ENCODE measurements at places on chromosomes 7 and 10.

- no peak for DNase-seq
Measured at GRCh38 chr10:95245425-95246055, 45.3 kb downstream of the PDLIM1 start.

GRCh38 chr10:96306516-96306915, 2.3 kb downstream of the DNTT start:
- DNase-seq, result peak; percentile 71

DNA sequence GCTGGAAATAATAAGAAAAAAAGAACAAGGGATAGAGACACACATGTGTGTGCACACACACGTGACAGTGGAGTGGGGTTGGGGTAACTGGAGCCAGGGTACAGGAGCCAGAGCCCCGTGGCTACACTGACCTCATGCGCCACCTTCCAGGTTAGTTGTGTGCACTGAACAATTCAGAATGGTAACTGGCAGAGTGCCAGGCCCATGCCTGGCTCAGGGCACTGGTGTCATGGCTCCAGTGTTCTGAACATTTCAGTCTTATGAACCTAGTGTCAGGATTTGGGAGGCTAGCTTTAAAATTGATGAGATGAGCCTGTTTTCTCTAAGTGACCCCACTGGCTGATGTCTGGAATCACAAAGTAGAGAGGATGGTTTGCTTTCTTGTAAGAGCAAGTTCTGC, 269.6 kb downstream of the SORCS3 start:
- no peak for DNase-seq

DNA sequence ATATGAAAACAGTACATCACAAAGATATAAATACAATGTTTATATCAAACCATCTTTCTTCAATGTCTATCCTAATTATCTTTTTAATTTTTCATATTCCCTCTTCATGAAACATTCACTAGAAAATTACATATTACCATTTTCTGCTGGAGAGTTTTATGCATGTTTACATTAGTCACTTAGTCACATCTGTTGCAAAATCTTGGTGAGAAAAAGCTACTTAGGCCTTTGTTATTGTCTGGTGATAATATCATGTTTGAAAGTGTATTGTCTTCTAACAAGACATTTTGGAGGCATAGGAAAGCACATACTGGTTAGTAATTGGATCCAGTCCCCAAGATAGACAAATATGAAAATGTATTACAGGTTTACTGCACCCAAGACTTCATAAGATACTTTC, 163.6 kb downstream of the GNAI1 start:
- DNase-seq, result no peak

DNA sequence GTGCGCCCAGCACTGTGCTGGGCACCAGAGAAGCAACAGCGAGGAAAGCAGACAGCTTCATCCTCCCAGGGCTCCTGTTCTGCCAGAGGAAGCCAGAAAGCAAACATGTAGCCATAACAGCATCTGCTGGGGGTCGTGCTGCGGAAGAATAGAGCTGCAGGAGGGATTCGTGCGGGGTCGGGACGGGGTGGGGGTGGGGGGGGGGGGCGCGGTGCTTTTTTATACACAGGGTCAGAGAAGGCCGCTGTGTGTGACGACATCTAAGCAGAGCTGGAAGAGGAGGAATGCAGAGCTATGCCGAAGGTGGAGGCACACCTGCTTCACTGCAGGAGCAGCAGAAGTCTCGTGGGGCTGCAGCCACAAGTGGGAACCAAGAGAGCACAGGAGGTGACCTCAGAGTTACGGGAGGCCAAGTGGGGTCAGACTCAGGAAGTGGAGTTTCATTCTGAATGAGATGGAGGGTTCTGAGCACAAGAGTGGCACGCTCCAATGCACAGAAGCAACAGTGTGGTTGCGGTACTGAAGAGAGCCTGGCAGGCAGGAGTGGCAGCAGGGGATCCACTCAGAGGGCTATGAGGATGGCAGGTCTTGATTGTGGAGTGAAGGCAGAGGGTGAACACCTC, 11.1 kb downstream of the PKD1L1 start:
- DNase-seq, result no peak

DNA sequence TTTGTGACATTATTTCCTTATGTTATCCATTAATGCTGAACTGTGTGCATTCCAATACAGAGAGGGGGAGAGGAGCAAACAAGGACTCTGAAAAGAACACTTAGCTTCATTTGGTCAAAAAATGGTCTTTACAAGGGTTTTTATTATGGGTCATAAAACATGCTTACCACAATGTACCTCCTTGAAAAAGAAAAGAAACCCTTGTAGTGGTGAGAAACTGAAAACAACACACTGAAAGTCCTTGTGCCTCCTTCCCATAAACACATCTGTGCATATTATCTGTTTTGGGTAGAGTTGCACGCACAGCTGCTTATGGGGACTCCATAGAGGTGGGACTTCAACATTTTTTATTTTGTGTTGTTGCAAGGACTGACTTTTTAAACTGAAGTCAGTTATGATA, 98.7 kb downstream of the CDK6 start:
- DNase-seq, result no peak

- DNase-seq, result no peak
Measured at GRCh38 chr7:96685353-96685752, 24.3 kb downstream of the SEM1 start.

- DNase-seq, result no peak
Measured at GRCh38 chr7:73369009-73369408, 41.0 kb downstream of the FKBP6 start.

DNA sequence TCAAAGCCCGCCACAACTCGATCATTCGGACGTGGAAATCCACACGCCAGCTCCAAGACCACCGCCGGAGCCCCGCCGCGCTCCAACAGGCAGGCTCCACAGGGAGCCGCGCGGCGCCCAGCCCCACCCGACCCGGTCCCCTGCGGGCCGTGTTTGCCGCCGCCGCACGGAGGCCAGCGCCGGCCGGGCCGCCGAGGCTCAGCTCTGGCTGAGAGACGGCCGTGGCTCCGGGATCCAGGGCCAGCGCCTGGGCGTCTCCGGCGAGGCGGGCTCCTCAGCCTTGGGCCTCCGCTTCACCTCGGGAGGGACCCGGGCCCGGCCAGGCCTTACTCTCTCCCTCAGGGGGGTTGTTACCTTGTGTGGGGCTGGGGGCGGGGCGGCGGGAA, 333 bp downstream of the SMNDC1 start:
- DNase-seq, result peak; percentile 9

DNA sequence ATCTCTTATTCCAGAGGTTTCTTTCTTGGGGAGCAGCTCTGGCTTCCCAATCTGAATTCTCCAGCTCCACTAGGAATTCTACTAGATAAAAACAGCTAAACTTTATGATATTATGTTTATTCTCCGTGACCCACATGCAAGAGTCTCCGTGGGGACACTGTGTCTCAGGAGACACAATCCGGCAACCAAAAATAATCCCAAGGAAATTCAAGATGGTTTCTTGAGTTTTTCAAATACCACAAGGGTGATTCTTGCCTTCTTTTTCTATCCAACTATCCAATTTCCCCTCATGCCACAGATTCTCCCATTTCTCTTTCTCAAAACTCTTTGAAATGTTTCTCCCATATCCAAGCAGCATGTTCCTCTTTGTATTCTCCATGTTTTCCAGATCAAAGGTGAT, 103.1 kb downstream of the FAS start:
- no peak for DNase-seq

DNA sequence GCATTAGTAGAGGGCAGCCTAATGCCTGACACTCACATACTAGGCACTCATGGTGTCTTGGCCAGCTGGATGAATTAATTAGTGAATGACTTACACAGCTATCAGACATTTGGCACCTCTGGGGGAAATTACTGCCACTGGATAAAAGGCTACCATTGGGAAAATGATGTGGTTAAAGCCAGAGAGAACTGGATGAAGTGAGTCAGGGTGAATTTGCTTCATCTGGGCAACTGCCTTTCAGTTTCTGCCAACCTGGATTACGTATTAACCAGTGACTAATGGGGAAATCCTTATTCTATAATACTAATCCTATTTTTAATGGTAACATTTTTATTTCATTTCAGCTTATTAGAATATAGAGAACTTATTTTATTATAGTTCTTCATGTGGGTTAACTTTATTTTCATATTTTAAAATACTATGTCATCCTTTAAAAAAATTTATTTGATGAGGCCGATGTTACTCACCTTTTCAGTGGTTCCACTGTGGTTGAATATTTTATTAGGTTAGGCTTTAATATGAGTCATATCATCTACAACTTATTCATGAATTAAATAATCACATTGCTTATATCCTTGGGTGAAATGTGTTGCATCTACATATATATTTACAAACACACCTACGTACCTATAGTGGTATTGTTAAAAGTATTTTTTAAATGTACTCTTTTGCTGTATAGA, 85.6 kb upstream of the CAPZA2 start:
- DNase-seq, result no peak

DNA sequence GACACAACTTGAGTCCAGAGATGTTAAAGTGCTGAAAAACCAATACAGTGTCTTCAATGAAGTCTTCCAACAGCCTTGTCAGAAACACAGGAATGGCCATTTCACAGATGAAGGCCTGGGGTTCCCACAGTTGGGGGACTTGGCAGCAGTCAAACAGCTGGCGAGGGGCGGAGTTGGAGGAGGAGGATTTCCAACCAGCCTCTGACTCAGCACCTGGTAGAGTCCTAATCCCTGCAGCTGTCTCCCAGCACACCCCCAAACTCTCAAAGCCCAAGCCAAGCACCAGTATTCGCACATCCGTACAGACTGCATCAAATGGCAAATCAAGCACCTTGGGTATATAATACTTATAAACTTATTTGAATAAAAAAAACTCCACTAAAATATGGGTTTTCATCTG, 28.0 kb downstream of the CTBP2 start:
- DNase-seq, result no peak

DNA sequence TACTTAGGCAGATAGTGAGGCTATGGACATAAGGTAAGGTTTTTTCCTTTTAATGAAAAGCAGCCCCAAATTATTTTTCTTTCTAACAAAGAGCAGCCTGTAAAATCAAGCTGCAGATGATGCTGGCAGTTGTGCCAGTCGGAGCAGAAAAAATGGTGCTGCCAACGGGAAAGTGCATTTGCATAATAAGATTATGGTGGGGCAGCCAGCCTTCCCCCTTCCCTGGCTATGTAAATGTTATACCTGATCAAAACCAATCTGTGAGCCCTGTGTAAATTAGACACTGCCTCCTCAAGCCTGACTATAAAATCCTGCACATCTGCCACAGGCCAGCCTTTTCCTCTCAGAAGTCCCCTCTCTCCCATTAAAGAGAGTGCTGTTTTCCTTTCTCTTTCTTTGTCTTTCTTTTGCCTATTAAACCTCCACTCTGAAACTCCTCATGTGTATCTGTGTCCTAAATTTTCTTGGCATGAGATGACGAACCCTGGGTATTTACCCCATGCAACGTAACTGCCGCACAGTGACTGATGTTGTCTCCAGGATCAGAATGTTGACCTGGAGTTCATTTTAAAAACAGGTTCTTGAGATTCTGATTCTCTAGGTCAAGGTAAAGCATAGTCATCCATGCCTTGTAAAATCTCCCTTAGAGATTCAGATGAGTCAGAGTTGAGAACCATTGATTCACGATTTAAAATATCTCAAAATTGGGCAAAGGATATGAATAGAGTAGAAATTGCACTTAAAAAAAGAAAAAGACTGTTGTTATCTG, 167.3 kb upstream of the C1GALT1 start:
- peak; percentile 9 for DNase-seq

DNA sequence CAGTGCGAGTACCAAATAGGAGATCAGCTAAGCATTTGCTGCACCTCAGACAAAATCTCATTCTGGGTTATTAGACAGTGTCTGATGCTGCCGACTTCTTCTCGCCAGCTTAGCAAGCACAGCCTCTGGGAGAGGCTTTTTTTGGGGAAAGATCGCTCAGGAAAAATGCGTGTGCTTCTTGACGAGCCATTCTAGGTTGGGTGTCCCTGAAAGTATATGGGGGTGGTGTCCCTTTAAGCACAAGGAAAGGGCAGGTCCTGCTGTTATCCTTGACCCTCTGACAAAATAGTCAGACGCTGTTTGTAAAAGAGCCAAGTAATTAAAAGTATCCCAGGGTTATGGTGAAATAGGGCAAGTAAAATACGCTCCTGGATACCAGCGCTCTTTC, 540.1 kb upstream of the FZD8 start:
- no peak for DNase-seq

All from Ammon's horn (tissue), 1 donor.